Cardiac muscle cell (in vitro differentiated cells and primary cell): ENCODE measurements at places on chromosomes 7 and 10.
A peak's percentile ranks its signal among the peaks of the same experiment; 100 is the strongest.

- no peak for DNase-seq
- H3K4me1 ChIP-seq: no peaks in the 10 kb centered on the region
- no peaks in the 10 kb centered on the region for H3K27me3 ChIP-seq
- H3K27ac ChIP-seq: no peak overlapping the region
- no peak overlapping the region for H3K4me3 ChIP-seq
These were observed 216.8 kb downstream of the THSD7A start for GRCh38 chr7:11615174-11615573.

- no peaks in the 10 kb centered on the region for H3K4me1 ChIP-seq
- no peaks in the 10 kb centered on the region for H3K27me3 ChIP-seq
- no peaks in the 10 kb centered on the region for H3K36me3 ChIP-seq
- no peak overlapping the region for H3K4me3 ChIP-seq
These were observed 31.1 kb downstream of the ADAP1 start for GRCh38 chr7:923108-924041.

GRCh38 chr7:36967387-36967786 is 243.1 kb upstream of the AOAH start:
- H3K27ac ChIP-seq: no peak overlapping the region
- no peaks in the 10 kb centered on the region for H3K27me3 ChIP-seq
- peaks cover 12% of the 10 kb centered on the region for H3K4me1 ChIP-seq
- no peak overlapping the region for H3K4me3 ChIP-seq
- peak; percentile 88 for DNase-seq

GRCh38 chr10:106637873-106638272 is 526.6 kb downstream of the SORCS1 start:
- DNase-seq: no peak
- no peaks in the 10 kb centered on the region for H3K27me3 ChIP-seq
- H3K27ac ChIP-seq: no peak overlapping the region

- H3K4me1 ChIP-seq: peaks cover 10% of the 10 kb centered on the region
- H3K36me3 ChIP-seq: no peaks in the 10 kb centered on the region
- H3K4me3 ChIP-seq: no peak overlapping the region
- no peak overlapping the region for H3K27ac ChIP-seq
These were observed 30.9 kb upstream of the TNRC18 start for GRCh38 chr7:5454485-5454884.

DNA sequence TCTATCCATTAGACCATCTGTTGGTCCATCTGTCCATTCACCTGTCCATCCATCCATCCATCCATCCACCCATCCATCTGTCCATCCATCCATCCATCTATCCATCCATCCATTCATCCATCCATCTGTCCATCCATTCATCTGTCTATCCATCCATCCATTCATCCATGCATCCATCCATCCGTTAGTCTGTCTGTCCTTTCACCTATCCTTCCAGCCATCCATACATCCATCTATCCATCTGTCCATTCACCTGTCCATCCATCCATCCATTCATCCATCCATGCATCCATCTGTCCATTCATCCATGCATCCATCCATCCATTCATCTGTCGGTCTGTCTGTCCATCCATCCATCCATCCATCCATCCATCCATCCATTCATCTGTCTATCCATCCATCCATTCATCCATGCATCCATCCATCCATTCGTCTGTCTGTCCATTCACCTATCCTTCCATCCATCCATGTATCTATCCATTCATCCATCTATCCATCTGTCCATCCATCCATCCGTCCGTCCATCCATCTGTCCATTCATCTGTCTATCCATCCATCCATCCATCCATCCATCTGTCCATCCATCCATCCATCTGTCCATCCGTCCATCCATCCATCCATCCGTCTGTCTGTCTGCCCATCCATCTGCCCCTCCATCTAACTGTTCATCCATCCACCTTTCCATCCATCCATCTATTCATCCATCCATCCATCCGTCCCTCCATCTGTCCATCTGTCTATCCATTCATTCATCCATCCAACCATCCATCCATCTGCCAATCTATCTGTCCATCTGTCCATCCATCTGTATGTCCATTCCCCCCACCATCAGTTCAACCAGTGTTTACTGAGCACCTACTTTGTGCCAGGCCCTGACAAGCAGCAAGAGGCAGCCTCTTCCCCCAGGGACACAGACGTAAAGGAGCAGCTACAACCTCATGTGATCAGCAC is 4.8 kb upstream of the LFNG start:
- H3K27ac ChIP-seq: no peak overlapping the region
- DNase-seq: no peak
- H3K27me3 ChIP-seq: peaks cover 20% of the 10 kb centered on the region
- no peak overlapping the region for H3K4me3 ChIP-seq
- H3K36me3 ChIP-seq: no peaks in the 10 kb centered on the region

DNA sequence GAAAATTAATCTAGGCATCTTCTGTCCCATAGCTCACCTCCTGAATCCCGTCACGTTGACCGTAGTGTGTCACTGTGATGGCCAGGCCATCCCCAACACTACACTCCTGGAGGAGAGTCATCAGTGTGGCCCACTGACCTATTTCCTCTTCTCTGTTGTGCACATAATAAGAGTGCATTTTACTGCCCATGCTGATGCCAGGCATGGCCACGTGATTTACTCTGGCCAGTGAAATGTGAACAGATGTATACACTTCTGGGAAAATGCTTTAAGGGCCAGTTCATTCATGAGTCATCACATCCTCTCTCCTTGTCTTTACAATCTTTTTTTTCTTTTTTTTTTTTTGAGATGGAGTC is 101.9 kb upstream of the PIP4K2A start:
- H3K4me1 ChIP-seq: no peaks in the 10 kb centered on the region
- no peaks in the 10 kb centered on the region for H3K27me3 ChIP-seq
- H3K27ac ChIP-seq: no peak overlapping the region
- DNase-seq: peak; percentile 85
- H3K4me3 ChIP-seq: no peak overlapping the region

GRCh38 chr7:108027239-108027638 is 24.3 kb upstream of the LAMB1 start:
- H3K4me1 ChIP-seq: no peaks in the 10 kb centered on the region
- DNase-seq: no peak

GRCh38 chr10:86753638-86754434 is 2.6 kb upstream of the BMPR1A start:
- H3K4me3 ChIP-seq: no peak overlapping the region
- H3K4me1 ChIP-seq: peaks cover 29% of the 10 kb centered on the region
- peak overlapping the region; percentile 100 for H3K27ac ChIP-seq
- DNase-seq: no peak

GRCh38 chr10:28595613-28596012 is 62.7 kb downstream of the WAC start:
- peak; percentile 25 for DNase-seq
- H3K27me3 ChIP-seq: no peaks in the 10 kb centered on the region
- H3K27ac ChIP-seq: peak overlapping the region; percentile 76
- no peak overlapping the region for H3K4me3 ChIP-seq
- peaks cover 22% of the 10 kb centered on the region for H3K4me1 ChIP-seq

GRCh38 chr10:28628184-28628893 is 49.0 kb upstream of the BAMBI start:
- DNase-seq: peak; percentile 86
- H3K4me3 ChIP-seq: no peak overlapping the region
- no peaks in the 10 kb centered on the region for H3K27me3 ChIP-seq
- peaks cover 13% of the 10 kb centered on the region for H3K4me1 ChIP-seq
- H3K27ac ChIP-seq: no peak overlapping the region
- H3K36me3 ChIP-seq: no peaks in the 10 kb centered on the region

- no peaks in the 10 kb centered on the region for H3K4me1 ChIP-seq
- H3K27ac ChIP-seq: no peak overlapping the region
- H3K36me3 ChIP-seq: no peaks in the 10 kb centered on the region
- no peak for DNase-seq
- no peak overlapping the region for H3K4me3 ChIP-seq
These were observed 84.0 kb upstream of the TMEM248 start for GRCh38 chr7:66837007-66837406.

DNA sequence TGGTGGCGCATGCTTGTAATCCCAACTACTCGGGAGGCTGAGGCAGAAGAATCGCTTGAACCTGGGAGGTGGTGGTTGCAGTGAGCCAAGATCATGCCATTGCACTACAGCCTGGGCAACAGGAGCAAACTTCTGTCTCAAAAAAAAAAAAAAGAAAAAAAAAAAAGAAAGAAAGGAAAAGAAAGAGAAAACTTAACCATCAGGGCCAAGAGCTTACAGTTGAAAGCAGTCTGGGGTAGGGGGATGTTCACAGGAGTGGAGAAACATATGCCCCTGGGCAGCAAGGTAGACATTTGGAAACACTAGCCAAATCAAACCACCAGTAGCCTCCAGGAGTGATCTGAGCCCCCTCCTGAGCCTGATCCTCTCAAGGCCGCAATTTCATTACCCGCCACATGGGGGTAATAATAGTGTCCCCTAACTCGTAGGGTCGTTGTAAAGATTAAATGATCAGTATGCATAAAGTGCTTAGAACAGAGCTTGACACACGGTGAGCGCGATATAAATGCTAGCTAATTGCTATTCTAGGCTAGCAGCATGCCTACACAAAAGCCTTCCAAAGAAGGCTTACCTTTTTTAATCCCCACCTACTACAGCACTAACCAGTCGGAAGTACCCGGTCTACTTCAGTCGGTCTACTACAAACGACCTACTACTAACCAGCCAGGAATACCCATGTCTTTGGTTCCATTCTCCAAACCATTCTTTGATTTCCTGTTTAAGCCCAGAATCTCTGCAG is 274.3 kb upstream of the NEBL start:
- no peaks in the 10 kb centered on the region for H3K4me1 ChIP-seq
- H3K27ac ChIP-seq: no peak overlapping the region
- H3K36me3 ChIP-seq: no peaks in the 10 kb centered on the region
- DNase-seq: no peak
- peaks cover 15% of the 10 kb centered on the region for H3K27me3 ChIP-seq

DNA sequence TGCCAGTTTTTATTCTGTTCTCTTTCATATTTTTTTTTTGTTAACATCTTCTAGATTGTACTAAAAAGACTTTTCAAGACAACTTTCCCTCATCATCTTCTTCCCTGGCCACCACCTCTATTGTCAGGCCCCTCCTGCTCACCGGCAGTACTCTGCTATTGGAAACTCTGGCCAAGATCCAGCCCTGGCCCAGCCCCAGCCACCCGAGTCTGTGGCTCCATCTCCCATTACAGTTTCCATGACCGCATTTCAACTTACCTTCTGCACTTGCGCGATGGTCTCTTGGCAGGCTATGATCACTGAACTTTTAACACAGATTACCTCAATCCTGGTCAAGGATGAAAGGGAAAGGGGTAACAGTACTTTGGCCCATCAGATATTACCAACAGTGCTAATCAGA is 137.7 kb upstream of the POM121L12 start:
- DNase-seq: no peak
- no peaks in the 10 kb centered on the region for H3K4me1 ChIP-seq
- H3K27ac ChIP-seq: no peak overlapping the region
- no peaks in the 10 kb centered on the region for H3K27me3 ChIP-seq

DNA sequence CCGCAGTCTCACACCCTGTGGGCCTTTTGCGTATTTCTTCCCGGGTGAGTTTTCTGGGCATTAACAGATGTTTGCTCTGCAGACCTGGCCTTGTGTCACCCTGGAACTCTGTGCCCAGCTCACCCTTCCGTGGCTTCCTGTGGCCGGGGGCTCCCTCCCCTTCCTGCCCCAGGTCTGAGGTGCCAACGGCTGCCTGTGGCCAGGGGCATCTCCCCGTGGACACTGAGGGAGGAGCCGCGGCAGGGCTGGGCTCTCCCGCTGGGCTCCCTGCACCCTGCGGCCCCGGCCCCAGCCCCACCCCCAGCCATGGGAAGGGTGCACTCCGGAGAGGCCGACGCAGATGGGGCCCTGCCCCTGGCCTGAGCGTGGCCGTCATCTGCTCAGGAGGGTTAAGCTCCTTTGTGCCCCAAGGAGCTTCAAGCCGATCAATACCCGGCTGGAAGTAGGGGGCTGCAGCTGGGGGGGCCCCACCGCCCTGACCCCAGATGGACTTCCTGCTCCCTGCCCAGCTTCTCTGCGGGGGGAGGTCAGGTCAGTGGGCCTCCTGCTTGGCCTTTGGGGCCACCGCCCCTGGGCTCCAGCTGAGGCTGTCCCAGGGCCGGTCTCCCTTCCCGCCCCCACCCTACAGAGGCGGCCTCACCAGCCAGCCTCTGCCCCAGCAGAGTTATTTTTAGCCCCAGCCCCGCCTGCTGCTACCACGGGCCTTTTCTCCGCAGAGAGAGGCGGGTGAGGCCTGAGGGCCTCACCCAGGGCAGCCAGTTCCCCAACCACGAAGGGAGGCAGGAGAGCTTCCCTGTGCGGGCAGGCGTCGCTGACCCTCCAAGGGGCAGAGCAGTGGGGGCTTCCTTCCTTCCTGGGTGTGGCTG is 24.2 kb downstream of the PWWP2B start:
- H3K27me3 ChIP-seq: no peaks in the 10 kb centered on the region
- no peaks in the 10 kb centered on the region for H3K36me3 ChIP-seq
- peak overlapping the region; percentile 96 for H3K27ac ChIP-seq
- H3K4me3 ChIP-seq: no peak overlapping the region
- H3K4me1 ChIP-seq: peaks cover 37% of the 10 kb centered on the region
